ENCODE measurements at places on chromosomes 2 and 18. TPM values are rescaled to one million over a fixed set of nuclear protein-coding genes. Genes with fewer than 3 reads are reported as not detected.

GRCh38 chr2:177467646-177468045 is 75.1 kb downstream of the AGPS start:
- H3K4me3 ChIP-seq, result no peak overlapping the region
- peaks cover 77% of the 10 kb centered on the region for H3K36me3 ChIP-seq
- no peak overlapping the region for H3K27ac ChIP-seq
- no peak for DNase-seq
- no peaks in the 10 kb centered on the region for H3K27me3 ChIP-seq
- no peaks in the 10 kb centered on the region for H3K4me1 ChIP-seq

Gene TMEM247
- total RNA-seq, result not detected

Gene ATG16L1
- 38.0 TPM for total RNA-seq

GRCh38 chr2:73243884-73244570 is 9.9 kb downstream of the CCT7 start:
- peaks cover 18% of the 10 kb centered on the region for H3K36me3 ChIP-seq
- no peak overlapping the region for H3K4me3 ChIP-seq
- no peak for DNase-seq

DNA sequence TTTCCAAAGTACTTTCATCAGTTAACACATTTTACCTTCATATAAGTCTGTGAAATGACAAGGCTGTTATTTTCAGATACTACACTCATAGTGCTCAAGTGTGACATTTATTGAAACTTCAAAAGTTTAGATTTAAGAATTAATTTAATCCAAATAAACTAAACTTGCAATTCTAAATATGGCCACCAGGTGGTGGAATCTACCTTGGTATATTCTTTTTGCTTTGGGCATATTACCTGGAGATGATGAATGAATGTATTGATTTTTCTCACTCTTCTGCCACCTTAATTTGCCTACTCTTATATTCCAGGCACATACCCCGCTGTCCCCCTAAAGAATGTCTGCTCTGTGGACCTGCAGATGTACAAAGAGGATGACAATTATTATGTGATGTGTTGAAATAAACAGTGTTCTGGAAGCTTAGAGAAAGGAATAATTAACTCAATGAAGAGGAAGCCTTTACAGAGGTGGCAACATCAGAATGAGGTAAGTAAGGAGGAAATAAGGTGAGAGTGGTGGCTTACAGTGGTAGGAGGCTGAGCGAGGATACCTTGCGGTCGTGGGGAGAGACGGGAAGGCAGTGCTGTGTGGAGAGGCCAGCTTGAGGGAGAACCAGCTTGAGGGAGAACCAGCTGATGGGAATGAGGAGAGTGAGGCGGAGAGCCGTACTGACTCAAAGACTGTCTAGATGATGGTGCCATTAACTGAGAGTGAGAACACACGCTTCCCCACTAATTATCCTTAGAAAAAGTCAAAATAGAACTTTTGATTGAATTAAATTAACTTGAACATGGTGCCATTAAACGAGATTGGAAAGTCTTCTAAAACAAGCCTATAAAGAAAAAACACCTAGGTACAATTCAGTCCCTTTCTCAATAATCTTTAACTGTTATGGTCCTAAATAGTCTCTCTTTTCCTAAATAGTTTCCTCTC is 179.5 kb downstream of the CELF4 start:
- no peak overlapping the region for H3K4me3 ChIP-seq
- DNase-seq, result no peak
- H3K27ac ChIP-seq, result no peak overlapping the region
- no peaks in the 10 kb centered on the region for H3K27me3 ChIP-seq
- no peaks in the 10 kb centered on the region for H3K4me1 ChIP-seq

Gene SERPINB10
- not detected for total RNA-seq

- no peak overlapping the region for H3K4me3 ChIP-seq
- no peak overlapping the region for H3K27ac ChIP-seq
- no peaks in the 10 kb centered on the region for H3K36me3 ChIP-seq
- peaks cover 17% of the 10 kb centered on the region for H3K4me1 ChIP-seq
These were observed 38.7 kb upstream of the MEX3C start for GRCh38 chr18:51236225-51236624.

GRCh38 chr2:43142921-43143438 is 83.4 kb downstream of the ZFP36L2 start:
- H3K4me3 ChIP-seq, result no peak overlapping the region
- no peaks in the 10 kb centered on the region for H3K27me3 ChIP-seq
- no peak for DNase-seq
- H3K36me3 ChIP-seq, result no peaks in the 10 kb centered on the region
- no peak overlapping the region for H3K27ac ChIP-seq
- H3K4me1 ChIP-seq, result peaks cover 23% of the 10 kb centered on the region

DNA sequence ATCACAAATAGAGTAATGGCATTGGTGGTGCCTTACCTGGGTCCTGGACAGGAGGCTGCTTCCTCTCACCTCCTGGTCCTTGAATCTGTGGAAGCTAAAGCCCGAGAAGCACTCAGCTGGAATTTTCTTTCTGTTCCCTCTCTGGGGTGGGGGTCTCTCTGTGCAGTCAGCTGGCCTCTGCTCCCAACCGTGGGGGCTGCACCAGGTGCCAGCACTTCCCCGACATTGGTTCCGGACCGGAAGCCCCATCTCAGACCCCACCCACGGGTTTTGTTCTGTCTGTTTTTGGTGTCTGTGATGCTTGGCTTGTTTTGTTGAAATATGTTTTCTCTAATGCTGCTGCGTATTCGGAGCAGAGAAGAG is 154.7 kb downstream of the TWIST2 start:
- no peaks in the 10 kb centered on the region for H3K36me3 ChIP-seq
- no peaks in the 10 kb centered on the region for H3K27me3 ChIP-seq

Gene PID1
- total RNA-seq, result 1.0 TPM

DNA sequence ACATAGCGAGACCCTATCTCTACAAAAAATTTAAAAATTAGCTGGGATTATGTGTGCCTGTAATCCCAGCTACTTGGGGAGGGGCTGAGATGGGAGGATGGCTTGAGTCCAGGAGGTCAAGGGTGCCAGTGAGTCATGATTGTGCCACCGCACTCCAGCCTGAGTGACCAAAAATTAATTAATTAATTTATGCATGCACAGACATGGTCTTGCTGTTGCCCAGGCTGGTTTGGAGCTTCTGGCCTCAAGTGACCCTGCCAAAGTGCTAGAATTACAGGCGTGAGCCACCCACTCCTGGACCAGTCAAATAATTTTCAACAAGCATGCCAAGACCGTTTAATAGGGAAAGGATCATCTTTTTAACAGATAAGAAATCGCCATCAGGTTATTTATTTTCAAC is 57.7 kb upstream of the TFCP2L1 start:
- H3K27ac ChIP-seq, result no peak overlapping the region
- no peaks in the 10 kb centered on the region for H3K27me3 ChIP-seq
- H3K4me3 ChIP-seq, result no peak overlapping the region
- peaks cover 16% of the 10 kb centered on the region for H3K36me3 ChIP-seq

Gene ASB18
- total RNA-seq, result not detected

Gene MARCO
- 23.7 TPM for total RNA-seq

GRCh38 chr2:218331745-218332144 is 24.9 kb upstream of the CATIP start:
- H3K36me3 ChIP-seq, result no peaks in the 10 kb centered on the region
- H3K27me3 ChIP-seq, result no peaks in the 10 kb centered on the region

DNA sequence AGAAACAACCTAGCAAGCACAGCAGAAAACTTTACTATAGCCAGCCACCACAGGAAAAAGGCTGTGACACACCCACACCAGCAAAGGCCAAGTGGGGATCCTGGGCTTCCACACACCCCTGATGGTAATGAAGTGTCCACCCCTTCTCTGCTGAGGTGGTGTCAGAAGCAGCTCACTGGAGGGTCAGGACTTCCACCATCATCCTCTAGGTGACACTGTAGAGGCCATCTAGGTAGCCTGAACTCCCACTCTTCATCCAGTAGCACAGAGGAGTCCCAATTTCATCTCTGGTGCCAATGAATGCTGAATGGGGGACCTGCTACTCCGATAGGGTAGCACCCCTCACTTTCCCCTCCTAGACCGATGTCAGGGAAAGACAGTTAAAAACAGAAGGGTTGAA is 1544.4 kb downstream of the LRP1B start:
- no peaks in the 10 kb centered on the region for H3K27me3 ChIP-seq
- no peak overlapping the region for H3K4me3 ChIP-seq
- no peak overlapping the region for H3K27ac ChIP-seq
- H3K4me1 ChIP-seq, result no peaks in the 10 kb centered on the region

- H3K27ac ChIP-seq, result no peak overlapping the region
- DNase-seq, result no peak
- no peak overlapping the region for H3K4me3 ChIP-seq
- no peaks in the 10 kb centered on the region for H3K27me3 ChIP-seq
These were observed 13.3 kb downstream of the MBP start for GRCh38 chr18:77119101-77119850.

Gene CLEC4F
- not detected for total RNA-seq

Gene C2orf80
- not detected for total RNA-seq

DNA sequence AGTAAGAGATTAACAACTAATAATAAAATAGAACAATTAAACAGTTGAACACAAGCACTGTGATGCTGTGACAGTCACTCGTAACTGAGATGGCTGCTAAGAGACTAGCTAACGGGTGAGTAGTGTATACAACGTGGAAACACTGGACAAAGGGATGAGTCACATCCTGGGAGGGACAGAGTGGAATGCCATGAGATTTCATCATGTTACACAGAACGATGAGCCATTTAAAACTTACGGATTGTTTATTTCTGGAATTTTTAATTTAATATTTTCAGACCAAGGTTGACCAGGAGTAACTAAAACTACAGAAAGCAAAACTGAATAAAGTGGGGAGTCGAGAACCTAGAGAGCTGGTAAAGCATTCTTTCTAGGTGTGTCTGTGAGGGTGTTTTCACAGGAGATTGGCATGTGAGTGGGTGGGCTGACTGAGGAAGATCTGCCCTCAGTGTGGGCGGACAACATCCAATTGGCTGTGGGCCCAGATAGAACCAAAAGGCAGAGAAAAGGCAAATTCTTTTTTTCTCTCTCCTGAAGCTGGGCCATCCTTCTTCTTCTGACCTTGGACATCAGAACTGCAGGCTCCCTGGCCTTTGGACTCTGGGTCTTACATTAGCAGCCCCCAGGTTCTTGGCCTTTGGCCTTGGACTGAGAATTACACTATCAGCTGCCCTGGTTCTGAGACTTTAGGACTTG is 14.6 kb downstream of the TMSB10 start:
- H3K4me1 ChIP-seq, result peaks cover 18% of the 10 kb centered on the region
- H3K27me3 ChIP-seq, result no peaks in the 10 kb centered on the region
- peak overlapping the region; percentile 71 for H3K27ac ChIP-seq
- DNase-seq, result no peak
- H3K4me3 ChIP-seq, result no peak overlapping the region

Gene CFAP65
- total RNA-seq, result 0.19 TPM

Gene ANAPC1
- 61.0 TPM for total RNA-seq

DNA sequence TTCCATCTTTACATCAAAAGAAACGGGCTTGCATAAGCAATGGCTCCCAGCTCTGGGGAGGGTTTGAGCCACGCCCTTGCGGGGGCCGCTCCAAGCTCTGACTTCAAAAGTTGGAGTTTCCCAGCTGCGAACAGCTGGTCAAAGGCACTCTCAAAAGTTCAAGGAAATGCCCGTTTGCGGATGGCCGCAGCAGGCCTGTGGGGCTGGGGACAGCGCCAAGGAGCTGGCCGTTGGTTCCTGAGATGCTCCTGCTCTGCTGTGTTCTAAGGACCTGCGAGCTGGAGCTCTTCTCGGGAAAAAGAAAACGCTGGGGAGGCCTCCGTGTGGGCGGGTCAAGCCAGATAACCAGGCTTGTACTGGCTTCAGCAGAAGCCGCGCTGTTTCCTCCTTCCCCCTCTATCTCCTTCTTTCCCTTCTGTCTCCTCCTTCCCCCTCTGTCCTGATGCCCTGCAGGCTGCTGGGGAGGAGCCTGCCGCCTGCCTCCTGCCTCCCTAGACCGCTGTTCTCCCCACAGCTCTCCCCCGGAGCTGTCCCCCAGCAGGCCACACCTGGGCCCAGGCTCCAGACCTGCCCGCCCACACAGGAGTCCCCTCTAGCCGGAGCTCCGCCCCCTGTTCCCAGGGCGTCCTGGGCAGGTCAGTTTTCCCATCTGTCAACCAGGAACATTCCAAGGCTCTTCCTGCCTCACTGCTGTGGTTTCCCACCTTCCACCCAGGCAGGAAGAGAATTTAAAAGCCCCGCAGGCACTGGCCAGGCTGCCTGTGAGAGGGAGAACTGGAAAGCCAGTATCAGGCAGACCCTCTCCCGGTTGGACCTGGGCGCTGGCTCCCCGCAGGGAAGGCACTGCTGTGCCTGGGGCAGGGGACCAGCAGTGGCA is 14.1 kb downstream of the KLF11 start:
- no peaks in the 10 kb centered on the region for H3K4me1 ChIP-seq
- H3K36me3 ChIP-seq, result no peaks in the 10 kb centered on the region
- DNase-seq, result no peak

Gene GNAL
- 23.4 TPM for total RNA-seq

Gene LCT
- not detected for total RNA-seq

- no peaks in the 10 kb centered on the region for H3K27me3 ChIP-seq
- no peak overlapping the region for H3K4me3 ChIP-seq
- H3K4me1 ChIP-seq, result peaks cover 11% of the 10 kb centered on the region
- DNase-seq, result no peak
- no peak overlapping the region for H3K27ac ChIP-seq
These were observed 787.6 kb upstream of the SALL3 start for GRCh38 chr18:78192054-78192453.

Gene CHN1
- 5.1 TPM for total RNA-seq

DNA sequence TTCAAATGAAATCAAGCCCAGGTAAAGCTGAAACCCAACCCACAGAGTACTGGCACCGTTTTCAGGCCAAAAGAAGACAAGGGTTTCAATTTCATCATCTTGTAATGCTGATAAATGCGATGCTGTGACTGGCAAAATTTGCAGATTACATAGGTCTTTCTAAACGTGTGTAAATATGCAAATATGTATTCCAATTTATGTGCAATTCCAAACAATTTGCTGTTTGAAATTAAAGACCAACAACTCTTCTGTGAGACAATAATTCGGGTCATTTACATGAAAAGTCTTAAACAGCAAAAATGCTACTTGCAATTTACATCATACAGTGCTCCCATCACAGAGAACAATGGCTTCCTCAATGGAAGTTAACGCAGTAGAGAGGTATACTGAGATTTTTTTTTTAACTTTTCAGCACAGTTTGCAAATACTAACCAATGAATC is 2.8 kb upstream of the ZNF532 start:
- DNase-seq, result no peak
- H3K4me3 ChIP-seq, result no peak overlapping the region
- no peaks in the 10 kb centered on the region for H3K27me3 ChIP-seq
- H3K27ac ChIP-seq, result no peak overlapping the region
- peaks cover 21% of the 10 kb centered on the region for H3K4me1 ChIP-seq

Gene SEPTIN10
- 87.0 TPM for total RNA-seq

Gene NFATC1
- 4.8 TPM for total RNA-seq

DNA sequence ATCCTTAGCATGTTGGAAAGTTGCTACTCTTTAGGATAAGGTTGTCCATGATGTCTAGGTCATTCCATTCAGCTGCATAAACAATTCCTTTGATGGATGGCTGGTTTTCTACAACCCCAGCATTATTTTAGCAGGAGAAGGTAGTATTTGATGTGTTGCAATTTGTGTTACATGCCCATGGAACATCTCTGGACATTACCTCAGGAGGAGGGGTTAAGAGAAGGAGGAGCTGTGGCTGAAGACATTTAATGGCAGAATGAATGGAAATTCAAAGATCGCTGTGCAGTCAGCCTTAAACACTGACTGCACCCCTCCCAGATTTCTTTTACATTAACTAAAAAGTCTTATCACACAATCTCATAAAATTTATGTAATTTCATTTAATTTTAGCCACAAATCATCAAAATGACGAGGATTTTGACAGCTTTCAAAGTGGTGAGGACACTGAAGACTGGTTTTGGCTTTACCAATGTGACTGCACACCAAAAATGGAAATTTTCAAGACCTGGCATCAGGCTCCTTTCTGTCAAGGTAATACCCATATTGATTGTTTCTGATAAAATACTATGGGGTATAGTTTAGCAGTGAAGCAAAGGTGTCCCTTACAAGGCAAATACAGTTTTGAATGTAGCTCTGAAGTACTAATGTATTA is at the start of gene CPS1:
Gene CPS1 (plus strand): TSS at position 271 of the 652 bp plus-strand sequence. CDS start 135 bp downstream, at position 406.
- no peaks in the 10 kb centered on the region for H3K27me3 ChIP-seq
- H3K4me3 ChIP-seq, result no peak within 1 kb of the TSS
- H3K36me3 ChIP-seq, result no peaks in the 10 kb centered on the region

Data from esophagus squamous epithelium (tissue), 5 donors.